ENCODE measurements at places on chromosomes 13 and 19.

GRCh38 chr13:85729296-85729695, 69.9 kb downstream of the SLITRK6 start:
- DNase-seq: no peak

DNA sequence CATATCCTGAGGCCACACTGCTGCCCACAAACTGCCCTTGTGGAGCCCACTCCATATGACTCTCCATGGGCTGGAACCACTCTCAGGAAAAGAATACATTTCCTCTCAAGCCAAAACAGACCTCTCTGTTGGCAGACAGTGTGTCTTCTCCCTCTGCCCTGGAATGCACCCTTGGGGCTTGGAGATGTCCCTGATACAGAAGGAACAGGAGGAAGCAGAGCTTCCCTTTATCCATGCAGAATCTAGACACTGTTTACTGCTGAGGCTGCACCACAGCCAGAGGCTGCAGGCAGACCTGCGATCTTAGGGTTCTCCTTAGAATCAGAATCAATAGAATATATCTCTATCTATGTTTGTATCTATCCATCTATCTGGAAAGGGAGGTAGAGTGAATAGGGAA, 26.8 kb upstream of the CYP4F8 start:
- no peak for DNase-seq

DNA sequence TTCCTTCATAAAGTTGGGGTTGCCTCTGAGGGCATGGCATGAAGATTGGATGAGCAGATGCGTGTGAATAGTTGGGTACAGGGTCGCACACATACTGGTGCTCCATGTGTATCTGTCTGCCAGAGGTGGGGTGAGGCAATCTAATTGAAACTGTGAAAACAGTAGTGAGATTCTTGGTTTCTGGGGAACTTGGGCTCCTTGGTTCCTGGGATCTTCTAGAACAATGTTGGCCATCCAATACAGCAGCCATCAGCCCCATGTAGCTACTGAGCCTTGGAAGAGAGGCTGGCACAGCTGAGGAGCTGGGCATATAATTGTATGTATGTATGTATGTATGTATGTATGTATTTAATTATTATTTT, 616 bp downstream of the FCHO1 start:
- no peak for DNase-seq

GRCh38 chr13:46077265-46077664, 24.7 kb upstream of the ZC3H13 start:
- no peak for DNase-seq

- no peak for DNase-seq
Observed at GRCh38 chr13:91058066-91058465, 289.4 kb upstream of the MIR17HG start.

- no peak for DNase-seq
Observed at GRCh38 chr19:3543150-3544057, 4.4 kb downstream of the TEKTIP1 start.

- no peak for DNase-seq
Observed at GRCh38 chr13:70088926-70089325, 18.7 kb upstream of the ATXN8OS start.

DNA sequence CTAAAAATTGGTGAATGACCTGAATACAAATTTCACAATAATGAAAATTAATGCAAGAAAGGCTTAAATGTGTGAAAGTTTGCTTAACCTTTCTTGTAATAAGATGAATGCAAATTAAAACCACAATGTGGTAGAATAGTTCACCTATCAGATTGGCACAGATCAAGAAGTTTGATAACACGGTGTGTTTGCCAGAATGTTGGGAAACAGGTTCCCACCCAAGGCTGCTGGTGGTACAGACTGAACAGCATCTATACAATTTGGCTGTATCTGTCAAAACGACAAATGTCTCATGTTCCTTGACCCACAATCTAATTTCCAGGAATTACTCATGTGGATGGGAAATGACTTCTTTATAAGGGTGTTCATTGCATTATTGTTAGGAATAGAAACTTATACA, 8.6 kb upstream of the IRS2 start:
- no peak for DNase-seq

DNA sequence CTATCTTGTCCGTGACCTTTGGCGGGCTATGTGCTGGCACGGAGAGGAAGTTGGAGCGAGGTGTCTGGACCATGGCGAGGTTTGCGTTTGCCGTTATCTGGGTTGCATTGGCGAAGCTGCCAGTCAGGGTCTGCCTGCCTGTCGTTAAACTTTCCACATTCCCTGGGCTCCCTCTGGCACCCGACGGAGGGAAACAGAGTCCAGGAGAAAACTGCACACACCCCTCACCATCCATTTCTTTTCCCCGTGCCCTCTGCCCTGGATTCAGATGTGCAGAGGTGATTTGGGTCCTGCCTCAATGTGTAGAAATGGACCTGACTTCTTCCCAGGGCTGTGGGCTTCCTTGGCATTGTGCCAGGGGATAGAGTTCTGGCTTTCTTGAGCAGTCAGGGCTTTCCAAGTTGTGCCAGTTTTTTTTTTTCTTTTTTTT, 142.4 kb downstream of the URI1 start:
- DNase-seq: no peak

DNA sequence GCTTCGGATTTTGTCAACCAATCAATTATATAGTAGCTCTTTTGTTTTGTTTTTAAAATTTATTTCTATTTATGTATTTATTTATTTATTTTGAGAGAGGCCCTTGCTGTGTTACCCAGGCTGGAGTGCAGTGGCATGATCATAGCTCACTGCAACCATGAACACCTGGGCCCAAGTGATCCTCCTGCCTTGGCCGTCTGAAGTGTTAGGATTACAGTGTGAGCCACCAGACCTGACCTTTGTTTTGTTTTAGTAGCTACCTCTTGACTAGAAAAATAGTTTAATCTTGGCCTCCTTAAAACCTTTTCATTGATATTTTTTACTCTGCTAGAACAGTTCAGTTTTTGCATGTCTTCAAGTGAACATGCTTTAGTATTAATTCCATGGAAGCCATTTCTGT, 15.1 kb downstream of the GARRE1 start:
- no peak for DNase-seq

GRCh38 chr19:56170261-56170660, 5.5 kb upstream of the GALP start:
- no peak for DNase-seq

- DNase-seq: no peak
Observed at GRCh38 chr13:20714563-20715329, 11.2 kb downstream of the IL17D start.

DNA sequence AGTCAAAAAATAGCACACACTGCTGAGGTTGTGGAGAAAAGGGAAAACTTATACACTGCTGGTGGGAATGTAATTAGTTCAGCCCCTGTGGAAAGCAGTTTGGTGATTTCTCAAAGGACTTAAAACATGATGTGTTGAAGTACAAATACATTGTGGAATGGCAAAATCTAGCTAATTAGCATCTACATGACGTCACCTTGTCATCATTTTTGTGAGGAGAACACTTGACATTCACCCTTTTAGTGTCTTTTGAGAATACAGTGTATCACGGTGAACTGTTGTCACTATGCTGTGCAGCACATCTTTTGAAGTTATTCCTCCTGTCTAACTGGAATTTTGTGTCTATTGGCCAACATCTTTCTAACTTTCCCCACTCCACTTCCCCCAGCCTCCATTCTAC, 5.6 kb downstream of the OR7A10 start:
- DNase-seq: no peak

DNA sequence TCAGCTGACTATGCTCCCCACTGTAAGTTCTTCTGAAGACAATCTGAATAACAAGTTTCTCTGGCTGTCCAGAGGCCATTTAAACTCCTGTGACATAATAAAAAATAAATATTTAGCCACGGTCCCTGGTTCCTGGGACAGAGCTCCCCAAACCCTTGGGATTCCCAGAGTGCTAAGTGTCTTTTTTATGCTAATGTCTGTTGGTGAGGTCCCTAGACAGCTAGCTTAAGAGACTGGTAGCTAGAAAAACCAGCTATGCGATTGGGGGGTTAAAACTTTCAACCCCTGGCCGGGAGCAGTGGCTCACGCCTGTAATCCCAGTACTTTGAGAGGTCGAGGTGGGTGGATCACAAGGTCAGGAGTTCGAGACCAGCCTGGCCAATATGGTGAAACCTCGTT, 5.9 kb downstream of the EPSTI1 start:
- DNase-seq: no peak

DNA sequence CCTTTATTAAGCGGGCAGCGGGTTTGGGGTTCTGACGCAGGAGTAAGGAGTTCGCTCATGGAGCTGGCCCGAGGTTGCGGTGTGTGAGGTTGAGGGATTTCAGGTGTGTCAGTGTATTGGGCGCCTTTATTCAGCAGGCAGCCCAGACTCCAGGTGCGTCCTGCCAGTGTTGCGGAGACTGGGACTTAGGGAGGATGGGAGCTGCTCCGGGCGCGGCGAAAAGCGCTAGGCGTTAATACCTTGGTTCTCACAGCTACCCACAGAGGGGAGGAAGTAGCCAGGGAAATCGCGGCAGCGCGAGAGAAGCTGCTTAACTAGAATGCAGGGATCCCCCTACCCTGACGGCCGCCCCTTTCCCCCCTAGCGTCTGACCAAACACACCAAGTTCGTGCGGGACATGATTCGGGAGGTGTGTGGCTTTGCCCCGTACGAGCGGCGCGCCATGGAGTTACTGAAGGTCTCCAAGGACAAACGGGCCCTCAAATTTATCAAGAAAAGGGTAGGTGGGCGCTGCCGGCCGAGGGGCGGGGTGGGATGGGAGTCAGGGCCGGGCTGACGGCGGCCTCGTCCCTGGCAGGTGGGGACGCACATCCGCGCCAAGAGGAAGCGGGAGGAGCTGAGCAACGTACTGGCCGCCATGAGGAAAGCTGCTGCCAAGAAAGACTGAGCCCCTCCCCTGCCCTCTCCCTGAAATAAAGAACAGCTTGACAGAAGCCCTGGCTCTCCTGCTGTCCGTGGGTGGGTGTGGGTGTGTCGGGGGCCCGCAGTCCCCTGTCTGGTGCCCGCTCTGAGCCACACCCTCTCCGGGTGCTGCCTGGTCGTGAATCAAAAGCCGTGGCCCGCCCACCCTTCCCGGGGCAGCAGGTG, 1.1 kb downstream of the RPL36 start:
- DNase-seq: peak; percentile 39

GRCh38 chr13:96540670-96541069, 450.8 kb downstream of the HS6ST3 start:
- no peak for DNase-seq

- DNase-seq: no peak
Observed at GRCh38 chr13:20673715-20674114, 29.8 kb upstream of the IL17D start.

DNA sequence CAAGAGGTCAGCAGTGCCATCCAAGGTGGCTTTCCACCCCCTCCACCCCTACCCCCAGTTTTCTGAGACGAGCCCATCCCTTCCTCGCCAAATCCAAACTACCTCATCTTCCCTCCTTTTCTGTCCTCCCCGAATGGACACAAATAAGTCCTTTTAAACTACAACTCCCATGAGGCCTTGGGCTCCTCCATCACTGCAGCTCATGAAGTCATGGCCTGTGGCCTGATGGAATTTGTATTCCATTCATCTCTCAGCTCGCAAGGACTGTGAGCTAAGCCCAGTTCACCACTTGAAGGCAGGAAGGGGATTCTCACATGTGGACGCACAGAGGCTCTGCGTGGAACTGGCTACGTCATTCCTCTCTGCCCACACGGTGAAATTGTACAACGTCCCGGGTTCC, 12.5 kb downstream of the PTPRH start:
- DNase-seq: no peak

DNA sequence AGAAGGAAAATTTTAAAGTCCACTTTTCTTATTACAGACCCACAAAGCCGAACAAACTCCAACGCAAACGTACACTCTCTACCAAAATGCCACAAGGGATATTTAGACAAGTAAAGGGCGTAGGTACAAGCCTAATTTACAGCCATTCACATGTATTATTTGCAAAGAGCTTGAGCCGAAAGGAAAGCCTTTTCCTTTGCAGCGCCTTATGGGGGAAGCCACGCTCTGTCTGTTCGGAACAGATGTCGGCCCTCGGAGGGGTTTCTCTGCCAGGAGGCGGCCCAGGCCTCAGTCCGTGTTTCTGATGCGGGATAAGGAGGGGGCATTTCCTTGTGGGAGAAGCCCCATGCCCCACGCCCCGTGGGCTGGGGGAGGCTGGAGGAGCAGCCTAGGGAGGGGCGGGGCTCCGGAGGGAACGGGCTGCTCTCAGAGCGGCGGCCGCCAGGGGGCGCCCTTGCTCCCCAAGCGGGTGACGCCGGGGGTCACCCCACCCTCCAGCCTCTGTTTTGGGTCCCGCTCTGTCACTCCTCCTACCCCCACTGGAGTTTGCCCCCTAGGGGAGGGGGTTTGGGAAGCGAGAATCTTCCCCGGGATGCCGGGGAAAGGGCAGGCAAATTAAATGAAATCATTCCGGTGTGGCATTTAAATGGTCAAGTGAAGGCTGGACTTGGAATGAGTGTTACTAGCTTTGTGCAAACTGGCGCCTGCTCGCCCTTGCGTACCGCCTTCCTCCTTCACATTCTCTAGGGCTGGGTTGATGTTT, 2.9 kb downstream of the HTR2A start:
- peak; percentile 70 for DNase-seq

DNA sequence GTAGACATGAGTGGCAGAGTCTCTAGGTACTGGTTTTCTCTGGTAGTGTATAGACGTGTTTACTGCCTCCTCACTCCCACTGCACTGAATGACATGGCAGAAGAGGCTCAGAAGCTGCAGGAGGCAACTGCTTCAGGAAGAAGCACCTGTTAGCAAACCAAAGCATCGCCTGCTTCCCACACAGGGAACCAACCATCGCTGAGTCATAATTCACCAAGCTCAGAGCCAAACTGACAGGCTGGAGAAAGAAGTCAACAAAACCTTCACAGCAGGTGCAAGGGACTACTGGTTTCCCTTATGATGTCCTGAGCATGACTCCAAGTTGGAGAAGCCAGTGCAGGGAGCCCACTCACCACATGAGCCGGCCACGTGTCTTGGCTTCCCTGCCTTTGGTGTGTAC, 69.8 kb downstream of the KCTD12 start:
- no peak for DNase-seq

DNA sequence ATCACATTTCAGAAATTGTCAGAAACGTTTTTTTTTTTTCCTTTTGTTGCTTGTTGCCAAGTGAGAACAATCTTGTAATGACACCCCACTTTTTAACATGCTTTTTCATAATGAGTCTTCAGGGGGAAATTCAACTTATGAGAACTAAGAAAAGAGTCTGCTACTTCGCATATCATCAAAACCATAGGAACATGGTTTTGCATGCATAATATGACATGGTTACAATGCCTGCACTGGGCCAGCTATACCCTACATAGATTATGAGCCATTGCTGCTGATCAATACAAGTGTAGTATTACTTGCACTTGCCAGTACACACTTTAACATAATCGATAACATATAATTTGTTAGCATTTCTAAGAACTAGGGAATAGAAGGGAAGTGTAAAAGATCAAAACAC, 191.0 kb upstream of the NBEA start:
- no peak for DNase-seq

All from CD4-positive, alpha-beta T cell treated with Interleukin-6 for 4 hours (primary cell).